CD4-positive, alpha-beta T cell (primary cell): ENCODE measurements at places on chromosomes 1 and 21.

DNA sequence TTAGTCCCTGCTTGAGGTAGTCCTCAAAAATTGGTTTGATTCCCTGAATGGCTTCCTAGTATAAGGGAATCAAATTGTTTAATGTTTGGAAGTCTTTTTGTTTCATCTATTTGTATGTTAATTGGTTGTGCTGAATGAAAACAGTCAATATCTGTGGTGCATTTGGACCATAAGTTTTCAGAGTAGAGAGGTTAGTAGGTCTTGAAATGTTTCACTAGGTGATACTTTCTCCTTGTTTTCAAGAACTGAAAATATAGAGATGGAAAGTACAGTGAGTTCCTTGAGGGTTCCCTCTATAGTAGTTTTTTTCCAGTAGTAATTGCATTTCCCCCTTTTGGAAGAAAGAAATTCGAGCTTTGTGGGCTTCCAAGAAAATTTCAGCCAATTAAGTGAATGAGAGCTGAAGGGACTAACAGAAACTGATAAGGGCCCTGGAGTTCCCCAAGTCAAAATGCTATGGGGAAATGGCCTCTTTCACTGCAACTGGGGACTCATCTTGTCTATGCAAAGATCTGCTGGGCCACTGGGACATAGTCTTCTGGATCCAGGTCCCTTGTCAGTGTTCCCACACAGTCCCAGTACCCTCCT is 18.6 kb upstream of the CEP350 start:
- DNase-seq, result no peak

DNA sequence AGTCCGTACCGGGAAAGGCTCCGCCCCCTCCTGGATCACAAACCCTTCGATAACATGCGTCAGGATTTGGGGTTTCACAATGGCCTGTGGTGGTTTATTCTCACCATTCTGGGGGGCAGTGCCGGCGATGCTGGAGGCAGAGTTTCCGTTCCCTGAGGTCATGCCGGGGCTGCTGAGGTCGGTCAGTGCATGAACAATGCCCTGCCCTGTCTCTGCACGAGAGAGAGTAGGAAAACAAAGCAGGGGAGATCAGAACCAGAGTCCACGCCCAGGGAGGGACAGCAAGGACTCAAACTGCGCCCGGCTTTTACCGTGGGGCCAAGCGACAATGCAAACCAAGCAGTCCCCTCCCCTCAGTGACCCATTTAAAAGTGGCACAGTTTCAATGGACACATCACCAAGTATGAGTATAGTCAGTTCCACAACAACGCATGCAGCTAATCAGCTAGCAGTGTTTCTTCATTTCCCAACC is 13.2 kb upstream of the A3GALT2 start:
- DNase-seq, result no peak

DNA sequence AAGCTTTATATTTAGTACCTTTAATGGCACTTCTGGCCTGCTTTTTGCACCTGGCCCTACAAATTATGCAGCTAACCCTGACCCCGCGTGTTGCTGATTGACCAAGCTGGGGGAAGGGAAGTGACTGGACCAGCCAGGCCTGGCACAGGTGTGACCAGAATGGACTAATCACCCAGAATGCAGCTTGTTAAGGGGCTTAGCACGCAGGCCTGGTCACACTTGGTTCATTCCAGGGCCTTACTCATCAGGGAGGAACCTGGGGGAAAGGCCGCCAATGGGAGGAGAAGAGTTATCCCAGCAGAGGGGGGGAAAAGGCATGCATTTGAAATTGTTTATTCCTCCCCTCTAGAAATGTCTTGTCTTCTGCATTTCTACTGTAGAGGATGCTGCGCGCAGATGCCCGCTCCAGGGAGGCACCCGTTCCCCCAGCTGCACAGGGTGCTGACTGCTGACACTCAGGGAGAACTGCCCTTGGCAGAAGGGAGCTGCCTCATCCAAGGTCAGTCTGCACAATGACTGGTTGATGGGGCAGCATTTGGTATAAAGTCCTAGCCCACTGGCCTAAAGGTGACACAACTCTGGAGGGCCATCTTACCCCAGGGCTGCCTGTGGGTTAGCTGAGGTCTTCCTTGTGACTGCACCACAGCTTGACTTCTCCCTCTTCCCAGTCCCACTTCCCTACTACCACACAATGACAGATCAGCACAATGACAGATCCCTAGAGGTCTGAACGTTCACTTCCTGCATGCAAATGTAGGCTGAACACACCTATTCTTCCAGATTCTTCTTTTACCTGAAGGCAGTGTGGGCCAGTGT is 29.0 kb downstream of the DHCR24 start:
- no peak for DNase-seq

GRCh38 chr1:66464351-66464750 is 69.6 kb upstream of the SGIP1 start:
- DNase-seq, result no peak

- DNase-seq, result no peak
These were observed 59.4 kb upstream of the B3GALT5 start for GRCh38 chr21:39553331-39553730.

DNA sequence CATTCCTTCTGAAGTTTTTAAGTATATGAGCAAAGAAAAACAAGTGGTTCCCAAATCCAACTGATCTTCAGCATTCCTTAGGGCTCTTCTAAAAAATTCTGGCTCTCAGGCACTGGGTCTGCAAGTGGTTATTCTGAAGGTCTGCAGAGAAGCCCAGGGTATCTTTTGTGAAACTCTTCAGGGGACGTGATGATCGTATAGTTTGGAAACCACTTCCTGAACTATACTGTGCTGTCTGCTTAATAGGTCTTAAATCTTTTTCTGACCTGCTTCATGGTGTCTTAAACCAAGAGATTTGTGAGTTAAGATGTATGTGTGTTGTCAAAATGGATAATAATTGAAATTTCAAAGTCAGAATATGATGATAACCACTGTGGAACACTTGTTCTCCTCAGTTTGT is 115.5 kb downstream of the LHX9 start:
- DNase-seq, result no peak

DNA sequence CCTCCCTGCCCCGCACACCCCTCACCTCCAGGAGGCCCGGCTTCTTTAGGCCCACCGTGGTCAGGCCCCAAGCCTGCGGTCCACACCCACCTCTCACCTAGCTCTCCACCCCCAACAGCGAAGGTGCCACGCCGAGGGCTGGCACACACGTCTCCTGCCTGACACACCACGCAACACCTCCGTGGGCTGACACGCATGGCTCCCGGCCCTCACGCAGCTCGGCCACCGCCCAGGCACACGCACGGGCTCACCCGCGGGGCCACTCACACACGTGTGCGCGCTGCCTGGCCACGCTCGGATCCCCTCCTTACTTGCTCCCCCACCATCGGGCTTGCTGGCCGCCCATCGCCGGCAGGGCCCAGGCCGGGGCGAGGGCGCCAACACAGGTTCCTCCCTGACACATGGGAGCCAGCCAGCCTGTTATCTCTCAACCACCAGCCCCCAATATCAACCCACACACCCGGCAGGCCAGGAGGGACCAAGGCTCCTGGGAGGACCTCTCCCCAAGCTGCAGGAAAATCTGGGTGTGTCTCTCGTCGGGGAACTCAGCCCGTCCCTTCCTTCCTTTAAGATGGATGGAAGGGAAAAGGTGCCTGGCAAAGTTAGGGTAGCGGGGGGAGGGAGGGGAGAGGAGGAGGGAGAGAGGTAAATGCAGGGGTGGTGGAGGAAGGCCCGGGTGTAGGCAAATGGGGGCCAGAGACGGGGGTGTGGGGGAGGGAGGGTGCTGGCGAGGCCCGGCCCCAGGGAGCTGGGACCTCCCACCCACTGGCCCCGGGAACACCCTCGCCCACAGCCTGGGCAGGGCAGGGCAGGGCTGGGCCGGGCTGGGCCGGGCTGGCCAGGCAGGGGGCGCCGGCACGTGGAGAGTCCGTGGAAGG is 546 bp downstream of the ELOVL1 start:
- DNase-seq, result peak; percentile 9

GRCh38 chr1:59026472-59026948 is 242.7 kb upstream of the JUN start:
- DNase-seq, result no peak
